ENCODE measurements at places on chromosomes 5 and 9. TPM values are rescaled to one million over a fixed set of nuclear protein-coding genes. Genes with fewer than 3 reads are reported as not detected.

The SPATA31D4 gene
- total RNA-seq: not detected

The DND1 gene
- total RNA-seq: 3.9 TPM

The FAM151B gene
- total RNA-seq: 0.22 TPM

The EGFLAM gene
- total RNA-seq: not detected

The CTNND2 gene
- not detected for total RNA-seq

The RMRP gene
- total RNA-seq: 4,811 TPM

The CD14 gene
- 0.56 TPM for total RNA-seq

The HTR4 gene
- total RNA-seq: not detected

The DMRTA1 gene
- not detected for total RNA-seq

The SCGB3A2 gene
- total RNA-seq: not detected

The PCDHGA2 gene
- total RNA-seq: 0.07 TPM

The GLRA1 gene
- not detected for total RNA-seq

The BHMT gene
- not detected for total RNA-seq
